ENCODE measurements at places on chromosomes 5 and 9. TPM values are rescaled to one million over a fixed set of nuclear protein-coding genes. Genes with fewer than 3 reads are reported as not detected.

DNA sequence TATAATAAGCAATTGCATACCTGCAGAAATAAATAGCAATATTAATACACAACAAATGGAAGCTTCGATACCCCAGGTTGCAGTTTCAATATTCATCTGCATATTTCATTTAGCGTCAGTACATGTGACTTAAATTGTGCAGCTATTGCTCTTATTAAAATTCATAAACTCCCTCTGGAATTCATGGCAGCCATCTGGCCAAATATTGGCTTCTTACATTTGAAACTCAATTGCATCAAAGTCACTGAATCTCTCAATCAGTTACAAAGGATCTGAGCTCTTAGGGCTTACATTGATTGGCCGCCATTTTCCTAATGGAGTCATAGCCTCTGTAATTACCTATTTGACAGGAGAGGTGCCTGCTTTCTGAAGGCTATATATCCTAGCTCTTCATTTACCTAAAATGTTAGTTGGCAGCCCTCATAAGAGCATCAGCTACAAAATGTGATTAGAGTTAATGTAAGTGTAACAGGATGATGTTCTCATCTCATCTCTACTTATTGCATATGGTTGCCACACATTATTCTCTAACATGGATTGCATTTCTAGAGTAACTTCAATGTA lies 453.5 kb downstream of the CAAP1 start:
- no peak for DNase-seq

GRCh38 chr9:19754921-19755320 lies 33.9 kb downstream of the SLC24A2 start:
- DNase-seq, result no peak

DNA sequence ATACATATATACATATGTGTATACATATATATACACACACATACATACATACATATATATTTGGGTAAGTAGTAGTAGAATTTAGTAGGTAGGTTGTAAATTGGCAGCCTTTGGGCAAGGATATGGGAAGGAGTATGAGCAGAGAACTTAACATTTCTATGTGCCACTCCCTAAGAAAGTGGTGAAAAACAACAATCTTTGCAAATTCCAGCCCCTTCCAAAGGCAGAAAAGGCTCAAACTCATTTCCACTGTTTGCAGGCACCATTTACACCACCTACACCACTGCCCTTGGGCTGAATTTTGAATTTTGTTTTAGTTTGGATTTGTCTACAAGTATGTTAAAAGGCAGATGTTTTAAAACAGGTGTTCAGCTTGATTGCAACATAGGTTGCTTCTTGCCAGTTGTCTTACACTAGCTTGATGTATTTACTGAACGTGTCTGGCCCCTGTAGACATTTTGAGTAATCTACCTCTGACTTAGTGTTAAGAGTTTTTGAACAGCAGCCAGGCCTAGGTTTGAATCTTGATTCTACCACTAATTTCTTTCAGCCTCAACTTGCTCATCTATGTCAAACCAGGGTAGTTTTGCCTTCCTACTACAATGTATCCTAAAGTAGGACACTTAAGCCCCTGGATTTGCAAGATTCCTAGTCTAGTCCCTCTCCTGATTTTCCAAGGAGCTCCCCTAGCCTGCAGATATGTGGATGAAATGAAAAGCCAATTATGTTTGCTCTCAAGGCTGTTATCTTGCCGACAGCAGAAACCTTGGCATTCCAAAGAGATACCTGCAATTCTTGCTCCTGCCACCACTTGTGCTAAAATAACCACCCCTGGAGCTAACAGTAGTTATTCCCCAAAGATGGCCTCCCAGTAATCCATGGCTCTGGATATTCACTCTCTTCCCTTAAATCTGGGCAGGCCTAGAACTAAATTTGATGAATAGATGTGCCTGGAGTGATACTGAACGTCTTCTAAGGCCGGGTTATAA lies 156.2 kb upstream of the SLC44A1 start:
- DNase-seq, result no peak

GRCh38 chr9:2047916-2048315 lies 32.8 kb downstream of the SMARCA2 start:
- DNase-seq, result no peak

DNA sequence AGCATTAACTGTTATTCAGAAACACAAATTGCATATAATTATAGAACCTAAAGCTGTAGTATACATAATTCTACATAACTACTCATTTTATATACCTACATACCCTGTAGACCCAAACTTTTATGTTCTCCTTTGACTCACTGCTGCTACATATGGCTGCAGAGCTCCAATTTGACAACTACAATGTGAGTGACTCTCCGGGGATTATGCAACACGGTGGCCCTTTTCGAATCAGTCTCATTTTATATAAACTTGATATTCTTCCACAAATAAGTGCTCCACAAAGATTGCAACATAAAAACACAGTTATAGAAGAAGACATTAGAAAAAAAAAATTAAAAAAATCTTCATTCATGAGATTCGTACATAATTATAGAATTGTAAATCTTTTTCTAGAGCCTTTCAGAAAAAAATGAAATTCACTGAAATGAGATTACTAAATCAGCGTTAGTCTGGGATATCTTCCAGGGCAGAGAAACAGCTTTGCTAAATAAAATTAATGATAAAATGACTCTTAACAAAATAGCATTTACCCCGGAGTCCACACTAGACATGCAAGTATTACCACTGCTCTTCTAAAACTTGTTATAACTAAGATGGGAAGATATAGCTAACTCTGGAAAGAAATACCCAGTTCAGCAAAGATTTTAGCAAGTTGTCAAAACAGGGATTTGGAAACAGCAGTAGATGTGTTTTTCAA lies 52.6 kb downstream of the SRFBP1 start:
- DNase-seq, result no peak

DNA sequence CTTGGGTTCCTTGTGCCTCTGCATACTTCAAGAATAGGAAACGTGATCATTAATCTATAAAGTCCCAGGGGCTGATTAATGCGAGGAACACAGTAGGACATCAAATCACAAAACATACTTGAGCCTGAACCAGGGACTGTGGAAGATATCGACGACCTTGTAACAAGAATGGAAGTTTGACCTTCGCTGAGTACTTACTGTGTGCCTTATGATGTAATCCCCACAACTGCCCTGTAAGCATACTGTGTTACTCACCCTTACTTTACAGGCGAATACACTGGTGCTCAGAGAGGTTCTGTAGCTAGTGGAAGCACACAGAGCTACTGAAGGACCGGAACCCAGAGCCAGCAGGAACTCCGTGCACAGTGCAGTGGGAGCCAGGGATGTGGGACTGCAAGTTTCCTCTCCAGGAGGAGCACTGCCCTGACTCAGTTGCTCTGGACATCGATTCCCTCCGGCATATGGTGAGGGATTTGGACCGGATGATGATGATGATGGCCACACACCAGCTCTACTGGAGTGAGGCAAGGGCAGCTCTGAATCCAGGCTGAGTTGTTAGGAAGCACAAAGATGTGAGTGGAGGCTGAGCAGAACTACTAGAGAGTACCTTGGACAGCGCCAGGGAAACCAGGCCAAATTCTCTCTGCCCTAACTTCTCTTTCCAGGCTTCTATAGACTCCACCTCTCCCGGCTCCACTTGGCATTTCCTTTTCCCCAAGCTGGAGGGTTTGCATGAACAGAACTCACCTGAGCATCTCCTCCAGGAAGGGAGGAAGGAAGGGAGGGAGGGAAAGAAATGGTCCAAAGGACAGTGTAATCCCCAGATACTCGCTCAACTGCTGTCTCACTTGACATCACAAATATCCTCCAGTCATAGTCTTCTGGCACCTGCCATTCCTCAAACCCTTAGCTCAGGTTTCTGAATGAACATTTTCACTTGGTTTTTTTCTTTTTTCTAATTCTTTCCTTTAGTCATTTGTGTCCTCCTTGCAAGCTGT lies 1.5 kb upstream of the GABBR2 start:
- peak; percentile 82 for DNase-seq

DNA sequence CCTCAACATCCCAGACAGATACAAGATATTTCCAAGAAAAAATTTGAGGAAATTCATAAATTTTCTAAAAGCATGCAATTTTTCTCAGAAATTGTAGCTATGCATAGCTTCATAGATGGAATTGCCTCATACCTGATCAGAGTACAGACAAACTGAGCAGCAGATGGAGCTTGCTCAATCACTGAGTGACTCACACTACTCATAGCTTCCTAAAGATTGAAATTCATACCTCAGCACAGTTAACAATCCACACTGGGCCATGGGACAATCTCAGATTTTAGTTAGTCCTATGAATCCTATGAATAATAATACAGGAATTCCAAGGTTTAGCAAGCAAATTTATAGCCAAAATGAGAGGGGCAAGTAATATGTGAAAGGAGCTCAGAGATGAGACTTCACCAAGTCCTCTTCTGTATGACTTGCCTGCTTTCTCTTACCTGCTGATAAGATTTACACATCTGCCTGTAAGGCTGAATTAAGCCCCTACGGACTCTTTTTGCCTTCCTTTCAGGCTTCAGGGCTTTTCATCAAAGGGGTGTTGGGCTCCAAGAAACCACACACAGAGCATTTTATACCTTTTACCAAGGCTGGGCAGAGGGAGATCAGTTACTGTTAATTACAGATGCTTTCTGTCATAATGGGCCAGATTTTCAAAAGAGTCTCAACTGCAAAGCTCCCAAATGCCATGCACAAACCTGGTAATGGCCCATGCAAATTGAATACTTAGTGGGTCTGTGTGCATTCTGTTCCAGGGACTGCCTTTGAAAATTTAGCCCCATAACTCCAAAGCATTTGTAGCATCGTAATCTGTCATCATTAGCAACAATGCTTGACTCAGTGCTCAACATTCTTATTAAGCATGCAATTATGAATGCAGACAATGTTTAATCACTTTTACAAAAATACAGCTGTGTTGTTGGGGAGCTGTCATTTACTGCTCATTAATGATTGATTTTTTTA lies 439.3 kb downstream of the DTWD2 start:
- DNase-seq, result no peak

GRCh38 chr5:83745816-83746215 lies 25.2 kb upstream of the HAPLN1 start:
- no peak for DNase-seq

GRCh38 chr5:170597109-170597751 lies 93.4 kb downstream of the KCNIP1 start:
- no peak for DNase-seq

DNA sequence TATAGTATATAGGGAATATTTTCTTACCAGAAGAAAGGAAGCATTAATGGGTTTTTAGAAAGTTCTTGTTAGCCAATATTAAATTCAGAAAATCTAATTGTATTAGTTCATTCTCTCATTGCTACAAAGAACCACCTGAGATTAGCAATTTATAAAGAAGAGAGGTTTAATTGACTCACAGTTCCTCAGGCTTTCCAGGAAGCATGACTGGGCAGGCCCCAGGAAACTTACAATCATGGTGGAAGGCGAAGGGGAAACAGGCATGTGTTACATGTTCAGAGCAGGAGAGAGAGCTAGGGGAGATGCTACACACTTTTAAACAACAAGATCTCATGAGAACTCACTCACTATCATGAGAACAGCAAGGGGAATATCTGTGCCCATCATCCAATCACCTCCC lies 304.0 kb upstream of the CDH12 start:
- DNase-seq, result no peak

GRCh38 chr5:158979290-158979689 lies 120.4 kb downstream of the EBF1 start:
- no peak for DNase-seq

GRCh38 chr9:30075022-30075421 lies 2309.4 kb upstream of the ACO1 start:
- DNase-seq, result no peak

GRCh38 chr5:160787240-160787639 lies 64.8 kb downstream of the ATP10B start:
- peak; percentile 31 for DNase-seq

DNA sequence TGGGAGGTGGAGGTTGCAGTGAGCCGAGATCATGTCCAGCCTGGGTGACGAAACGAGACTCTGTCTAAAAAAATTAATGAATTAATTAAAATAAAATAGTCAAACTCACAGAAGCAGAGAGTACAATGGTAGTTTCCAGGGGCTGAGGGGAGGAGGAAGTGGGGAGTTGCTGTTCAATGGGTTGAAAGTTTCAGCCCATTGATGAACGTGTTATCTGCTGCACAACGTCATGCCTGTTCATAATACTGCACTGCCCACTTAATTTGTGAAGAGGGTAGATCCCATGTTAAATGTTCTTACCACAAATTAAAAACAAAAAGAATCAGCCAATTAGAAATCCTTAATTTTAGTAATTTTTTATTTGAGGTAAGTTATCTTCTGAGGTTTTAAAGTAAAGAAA lies 16.4 kb upstream of the RUFY1 start:
- no peak for DNase-seq

The PRDM9 gene
- not detected for total RNA-seq

The DAPK1 gene
- total RNA-seq, result 24.6 TPM

The GADD45G gene
- total RNA-seq, result 34.6 TPM

The HBEGF gene
- 4.9 TPM for total RNA-seq

Data from cardiac muscle cell (in vitro differentiated cells and primary cell).